ENCODE measurements at places on chromosomes 4 and X.

- DNase-seq = no peak
These were observed 28.8 kb upstream of the PLCXD1 start for GRCh38 chrX:252244-252956.

DNA sequence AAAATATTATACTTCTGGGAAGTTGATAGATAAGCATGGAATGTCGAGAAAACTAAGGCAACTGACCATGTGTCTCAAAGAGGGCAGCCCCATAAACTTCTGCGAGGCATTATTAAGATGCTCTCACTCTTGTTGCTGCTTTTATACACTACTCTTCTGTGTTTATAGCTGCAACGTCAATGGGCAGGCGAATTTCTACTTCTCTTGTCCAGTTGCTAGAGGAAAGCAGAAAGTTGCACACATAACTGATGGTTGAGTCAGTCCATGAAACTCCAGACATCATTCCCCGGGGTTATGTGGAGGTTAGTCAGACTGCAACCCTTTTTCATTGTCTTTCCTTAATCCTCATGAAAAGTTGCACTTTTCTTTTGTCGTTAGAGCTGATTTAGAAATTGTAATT, 39.8 kb downstream of the VCX3B start:
- no peak for DNase-seq

DNA sequence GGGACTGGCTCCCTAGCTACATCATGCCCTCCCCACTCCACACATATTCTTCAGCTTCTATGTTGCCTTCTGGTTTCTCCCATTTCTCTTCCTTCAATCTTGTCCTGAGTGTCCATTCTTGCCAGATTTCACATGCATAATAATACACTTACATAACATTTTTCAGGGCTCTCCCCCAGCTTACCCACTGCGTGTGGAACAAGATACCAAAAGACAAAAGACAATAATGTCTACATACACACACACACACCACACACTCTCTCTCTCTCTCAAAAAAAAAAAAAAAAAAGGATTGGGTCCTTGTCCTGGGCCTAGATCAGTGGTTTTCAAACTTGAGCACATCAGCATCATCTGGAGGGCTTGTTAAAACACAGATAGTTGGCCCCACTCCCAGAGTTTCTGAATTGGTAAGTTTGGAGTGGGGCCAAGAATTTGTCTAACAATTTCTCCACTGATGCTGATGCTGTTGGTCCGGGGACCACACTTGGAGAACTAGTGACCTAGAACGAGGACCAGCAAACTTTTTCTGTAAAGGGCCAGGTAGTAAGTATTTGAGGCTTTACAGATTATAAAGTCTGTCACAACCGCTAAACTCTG, 6.5 kb upstream of the SMARCA1 start:
- no peak for DNase-seq

DNA sequence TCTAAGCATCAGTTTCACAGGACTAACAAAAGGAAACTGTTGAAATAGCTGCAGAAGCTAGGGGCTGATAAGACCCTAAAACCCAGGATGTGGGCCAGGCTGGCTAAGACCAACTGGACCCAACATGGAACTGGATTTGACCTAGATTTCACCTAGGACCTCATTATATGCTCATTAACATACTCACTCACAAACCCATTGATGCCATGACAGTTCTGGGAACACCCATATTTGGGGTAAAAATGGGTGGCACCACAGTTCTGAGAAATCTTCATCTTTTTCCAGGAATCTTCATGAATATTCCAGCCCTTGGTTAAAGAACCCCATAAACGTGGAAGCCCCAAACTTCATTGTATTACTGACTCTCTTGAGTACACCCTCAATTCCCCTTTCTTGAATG, 41.1 kb downstream of the HSD17B13 start:
- DNase-seq = no peak

DNA sequence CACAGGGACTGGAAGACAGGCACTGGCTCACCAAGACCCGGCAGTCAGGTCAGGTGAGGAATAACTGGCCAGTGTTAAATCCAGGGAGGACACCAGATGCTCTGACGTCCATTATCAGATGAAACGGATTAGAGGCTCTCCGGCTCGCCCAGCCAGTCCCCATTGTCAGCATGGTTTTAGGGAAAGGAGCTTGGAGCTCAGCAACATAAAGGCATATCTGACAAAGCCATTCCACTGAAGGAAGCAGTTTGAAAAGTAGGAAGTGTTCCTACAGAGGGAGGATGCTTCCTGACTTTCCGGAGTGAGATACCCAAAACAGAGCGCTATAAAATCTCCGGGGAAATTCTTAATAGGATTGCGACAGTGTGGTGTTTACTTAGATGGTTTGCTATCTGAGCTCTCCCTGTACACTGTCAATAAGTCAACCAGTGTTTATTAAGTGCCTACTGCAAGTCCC, 14.8 kb downstream of the NDNF start:
- DNase-seq = no peak

DNA sequence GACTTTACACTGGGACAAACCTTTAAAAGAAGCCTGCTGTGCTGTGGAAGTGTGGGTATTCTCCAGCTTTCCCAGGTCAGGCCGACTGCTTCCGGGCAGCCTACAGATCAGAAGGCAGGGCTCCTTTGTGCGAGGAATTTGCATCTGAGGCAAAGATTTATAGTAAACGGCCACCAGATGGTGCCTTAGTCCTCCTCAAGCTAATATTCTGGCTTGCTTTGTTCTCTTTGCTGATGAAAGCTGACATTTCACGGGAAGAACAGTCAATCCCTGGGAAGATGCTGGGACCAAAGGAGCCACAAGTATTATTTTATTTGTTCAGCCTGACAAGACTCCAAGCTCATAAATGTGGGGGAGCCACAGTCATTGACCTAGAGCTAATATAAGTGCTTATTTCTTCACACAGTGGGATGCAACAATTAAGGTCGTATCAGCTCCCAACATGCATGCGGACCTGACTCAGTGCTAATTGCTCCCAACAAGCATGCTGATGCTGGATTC, 120.7 kb upstream of the TRIM2 start:
- DNase-seq = peak; percentile 73

GRCh38 chr4:13860126-13860525, 232.6 kb upstream of the BOD1L1 start:
- DNase-seq = no peak

DNA sequence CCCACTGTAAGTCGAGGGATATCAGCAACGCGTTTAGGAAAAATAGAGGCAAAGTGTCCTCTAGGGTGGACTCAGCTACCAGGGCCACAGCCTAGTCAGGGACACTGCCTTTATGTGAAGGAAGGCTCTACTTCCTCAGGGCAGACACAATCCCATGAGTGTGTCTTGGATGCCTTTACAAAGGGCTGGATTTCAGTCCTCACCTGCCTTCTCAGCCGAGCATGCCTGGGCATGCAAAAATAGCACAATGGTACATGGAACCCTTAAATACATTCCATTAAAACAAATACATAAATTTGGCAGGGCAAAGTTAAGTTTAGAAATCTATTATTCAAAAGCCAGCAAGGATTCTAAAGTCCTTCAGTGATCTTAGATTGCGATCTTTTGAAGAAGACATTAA, 51.1 kb downstream of the DMD start:
- DNase-seq = no peak

- DNase-seq = no peak
These were observed 37.3 kb downstream of the NUDT11 start for GRCh38 chrX:51459125-51459524.

GRCh38 chr4:39700554-39700953, 2.6 kb downstream of the UBE2K start:
- no peak for DNase-seq

DNA sequence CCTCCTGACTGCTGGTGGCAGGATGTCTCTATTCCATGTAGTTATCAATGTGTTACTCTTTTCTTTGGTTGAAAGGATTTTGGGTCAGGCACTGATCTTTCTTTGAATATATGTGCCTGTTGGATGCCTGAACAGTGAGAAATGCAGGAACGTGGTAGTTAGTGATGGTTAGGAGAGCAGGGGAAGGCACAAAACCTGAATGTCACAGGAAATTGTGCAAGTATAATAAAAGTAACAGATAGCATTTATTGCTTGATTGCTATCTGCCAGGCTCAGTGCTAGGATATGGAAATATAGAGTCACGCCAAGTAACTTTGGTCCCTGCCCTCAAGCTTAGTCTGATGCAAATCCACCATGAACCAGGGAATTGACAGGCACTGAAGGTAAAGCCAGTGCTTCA, 219.8 kb upstream of the FAT1 start:
- no peak for DNase-seq

- no peak for DNase-seq
These were observed 8.2 kb downstream of the FHIP1A start for GRCh38 chr4:151417164-151417571.

GRCh38 chr4:186979961-186980745, 256.5 kb upstream of the FAT1 start:
- no peak for DNase-seq

DNA sequence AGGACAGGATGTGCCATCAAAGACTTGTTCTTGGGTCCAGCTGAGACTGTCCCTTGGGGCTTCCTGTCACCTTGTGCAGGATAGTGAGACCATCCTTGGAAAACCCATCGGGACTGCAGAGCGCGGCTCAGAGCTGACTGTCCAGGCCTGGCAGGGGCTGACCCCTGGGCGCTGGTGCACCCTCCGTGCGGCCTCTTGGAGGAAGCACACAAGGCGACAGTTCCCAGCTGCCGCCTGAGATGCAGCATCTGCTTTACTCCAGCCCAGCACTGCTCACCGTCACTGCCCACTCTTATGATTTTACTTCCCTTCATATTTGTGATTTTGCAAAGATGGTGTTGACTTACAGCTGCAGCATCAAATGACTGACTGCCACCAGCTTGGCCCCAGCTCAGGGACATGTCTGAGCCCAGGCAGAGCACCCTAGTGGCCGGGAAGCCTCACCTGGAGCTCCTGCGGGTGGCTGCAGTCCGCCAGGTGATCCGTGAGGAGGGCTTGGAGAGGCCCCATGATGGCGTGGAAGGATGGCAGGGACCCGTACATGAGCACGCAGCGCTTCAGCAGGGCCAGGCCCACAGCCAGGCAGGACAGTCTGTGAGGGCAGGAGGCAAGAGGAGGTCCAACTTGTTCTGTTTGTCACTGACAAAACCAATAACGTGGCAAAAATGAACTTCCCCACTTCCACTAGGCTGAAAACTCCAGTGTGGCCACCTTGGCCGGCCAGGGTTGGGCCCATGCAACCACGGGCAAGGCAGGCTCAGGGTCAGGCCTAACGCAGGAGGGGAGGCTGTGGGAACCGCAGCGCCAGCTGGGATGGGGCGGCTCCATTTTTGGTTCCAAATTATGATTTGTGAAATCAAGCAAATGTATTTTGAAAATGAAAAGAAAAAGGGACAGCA, 21.8 kb downstream of the NOP14 start:
- no peak for DNase-seq

GRCh38 chr4:41814565-41814964, 66.0 kb upstream of the PHOX2B start:
- no peak for DNase-seq

DNA sequence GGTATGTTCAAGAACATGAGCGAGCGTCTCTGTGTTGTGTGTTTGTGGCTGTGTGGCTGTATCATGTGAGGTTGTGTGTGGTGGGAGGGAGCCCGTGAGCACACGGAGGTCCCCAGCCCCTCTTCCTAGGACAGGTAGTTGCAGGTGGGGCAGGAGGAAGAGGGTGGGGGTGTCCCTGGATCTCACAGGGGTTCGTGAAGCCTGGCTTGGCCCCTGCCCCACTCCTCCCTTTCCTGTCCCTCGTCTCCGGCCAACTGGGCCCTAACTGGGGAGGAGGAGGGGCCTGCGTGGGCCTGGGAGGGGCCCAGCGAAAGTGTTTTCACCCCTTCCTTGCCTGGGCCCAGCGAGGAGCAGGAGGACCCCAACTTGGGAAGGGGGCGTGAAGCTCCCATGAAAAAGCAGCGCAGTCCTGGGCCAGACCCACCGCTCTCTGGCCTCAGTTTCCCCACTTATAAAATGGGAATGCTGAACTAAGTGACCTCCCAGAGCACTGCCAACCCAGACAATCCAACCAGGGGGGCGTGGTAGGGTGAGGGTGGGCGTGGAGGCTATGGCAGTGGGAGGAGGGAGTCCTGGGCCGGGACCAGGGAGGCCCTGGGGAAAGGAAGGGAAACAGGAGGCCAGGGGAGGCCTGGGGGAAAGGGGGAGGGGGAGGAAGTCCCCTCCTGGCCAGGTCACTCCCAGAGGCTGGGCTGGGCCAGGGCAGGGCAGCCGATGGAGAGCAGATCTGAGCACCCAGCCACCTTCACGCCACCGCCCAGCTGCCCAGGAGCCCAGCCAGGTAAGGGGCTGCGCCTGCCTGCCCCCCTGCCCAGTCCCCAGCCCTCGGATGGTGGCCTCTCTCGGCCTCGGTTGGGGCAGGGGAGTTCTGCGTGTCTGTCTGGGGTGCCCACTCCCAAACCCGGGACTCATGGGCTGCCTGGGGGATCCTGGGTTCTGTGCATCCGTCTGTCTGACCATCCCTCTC, at the start of gene AVPR2:
AVPR2 (plus strand) TSS at position 683 of the 967 bp plus-strand sequence. CDS start 473 bp downstream, outside the sequence.
- no peak for DNase-seq

- DNase-seq = no peak
These were observed 15.2 kb upstream of the PCYT1B start for GRCh38 chrX:24662352-24662751.

DNA sequence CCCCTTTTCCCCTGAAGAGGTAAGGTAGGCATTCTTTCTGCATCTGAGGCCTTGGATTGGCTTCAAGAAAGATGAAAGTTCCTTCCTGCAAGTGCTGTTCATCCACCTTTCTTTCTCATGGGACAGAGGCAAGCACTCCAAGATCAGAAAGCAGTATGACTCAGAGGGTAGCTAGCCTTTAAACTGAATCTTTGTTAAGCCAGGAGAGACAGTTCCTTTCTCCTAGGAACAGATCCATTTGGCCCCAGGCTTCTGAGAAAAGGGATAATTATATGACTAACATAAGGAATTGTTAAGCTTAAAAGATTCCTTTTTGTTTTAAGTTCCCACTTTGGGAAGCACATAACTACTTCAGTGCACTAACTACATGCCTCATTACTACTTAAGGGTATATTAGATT, 192.0 kb downstream of the PPP3CA start:
- no peak for DNase-seq

GRCh38 chr4:16894406-16894805, 4.0 kb downstream of the LDB2 start:
- DNase-seq = no peak

GRCh38 chr4:164485136-164485535, 268.8 kb upstream of the SMIM31 start:
- DNase-seq = no peak

GRCh38 chr4:4808086-4808485, 51.4 kb upstream of the MSX1 start:
- no peak for DNase-seq

All from cerebellar nuclear complex (tissue), 1 donor.